ENCODE measurements at places on chromosomes 3 and 15.

DNA sequence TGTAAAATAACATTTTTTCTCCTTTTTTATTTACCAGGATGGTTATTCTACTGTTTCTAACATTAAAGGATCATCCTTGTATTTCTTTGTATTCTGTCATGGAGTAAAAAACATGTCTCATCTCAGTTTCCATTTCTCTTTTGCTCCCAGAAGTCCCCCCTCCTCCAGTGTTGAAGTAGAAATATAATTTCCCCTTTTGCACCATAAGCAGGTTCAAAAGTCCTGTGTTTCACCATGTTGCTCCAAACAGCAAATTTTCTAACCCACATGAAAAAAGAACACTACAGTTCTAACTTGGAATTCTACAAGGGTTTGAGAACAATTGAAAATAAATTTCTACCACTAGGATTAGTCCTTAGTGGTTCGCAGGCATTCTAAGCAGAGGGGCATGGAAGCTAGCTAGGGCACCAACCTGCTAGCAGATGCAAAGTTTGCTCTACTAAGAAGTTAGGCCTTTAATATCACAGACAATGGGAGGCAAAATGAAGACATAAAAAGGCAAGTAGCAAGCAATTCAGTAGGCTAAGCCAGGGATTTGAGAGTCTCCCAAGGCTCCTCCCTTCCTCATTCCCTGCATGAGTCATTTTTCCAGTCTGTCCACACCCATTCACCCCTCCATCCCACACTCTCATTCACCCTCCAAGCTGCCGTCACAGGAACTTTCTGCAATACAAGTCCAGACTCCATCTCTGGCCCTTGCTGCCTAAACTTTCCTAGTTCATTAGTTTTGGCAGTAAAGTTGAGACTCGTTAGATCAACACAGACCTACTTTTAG, 2.3 kb upstream of the MBNL1 start:
- peak; percentile 94 for DNase-seq

DNA sequence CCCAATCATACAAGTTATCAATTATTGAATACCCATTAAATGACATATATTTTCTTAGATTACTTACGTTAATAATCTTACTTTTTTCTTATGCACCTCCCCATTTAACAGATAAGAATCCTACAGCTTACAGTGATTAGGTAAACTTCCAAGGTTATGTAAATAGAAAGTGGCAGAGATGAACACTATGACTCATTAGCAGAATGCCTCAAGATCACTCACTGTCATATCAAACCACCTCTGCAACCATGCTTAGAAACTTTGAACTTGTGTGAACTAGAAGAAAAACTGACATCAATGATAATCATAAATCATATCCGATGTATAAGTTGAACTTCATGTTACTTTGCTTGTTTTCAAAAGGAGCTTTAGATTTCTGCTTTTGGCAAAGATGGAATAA, 911.6 kb upstream of the ARPP21 start:
- no peak for DNase-seq

DNA sequence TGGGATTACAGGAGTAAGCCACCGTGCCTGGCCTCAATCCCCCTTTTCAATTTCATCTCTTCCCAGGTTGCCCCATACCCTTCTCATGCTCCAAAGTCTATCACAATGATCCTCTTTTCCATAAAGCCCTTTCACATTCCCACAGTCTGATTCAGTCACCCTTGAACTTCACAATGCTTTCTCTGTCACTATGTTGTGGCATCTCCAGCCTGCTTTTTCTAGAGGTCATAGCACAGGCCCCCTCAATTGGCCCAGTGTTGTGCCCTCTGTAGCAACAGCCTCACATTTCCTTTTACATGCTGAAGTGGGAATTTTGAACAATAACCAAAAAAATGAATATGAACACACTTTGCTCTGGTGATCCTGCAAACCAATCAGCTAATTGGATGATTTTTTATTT, 21.5 kb downstream of the DRD3 start:
- no peak for DNase-seq

- DNase-seq = no peak
Observed at GRCh38 chr3:180409883-180410282, 192.1 kb upstream of the TTC14 start.

DNA sequence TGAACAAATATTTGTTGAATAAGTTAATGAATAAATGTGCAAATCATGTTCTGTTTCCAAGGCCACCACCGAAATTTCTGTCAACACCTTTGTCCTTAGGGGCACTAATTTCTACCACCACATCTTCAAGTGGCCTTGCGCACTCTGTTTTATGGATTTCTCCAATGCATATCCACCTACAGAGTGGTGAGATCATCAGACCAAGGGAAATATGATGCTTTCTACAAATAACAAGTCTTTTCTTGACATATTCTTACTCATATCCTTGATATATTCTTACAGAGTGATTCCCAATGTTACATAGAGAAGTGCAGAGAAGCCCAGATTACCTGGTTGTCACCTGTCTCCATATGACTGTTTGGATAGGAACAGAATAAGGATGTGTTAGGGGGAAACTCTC, 36.1 kb upstream of the TMCO5A start:
- peak; percentile 53 for DNase-seq

DNA sequence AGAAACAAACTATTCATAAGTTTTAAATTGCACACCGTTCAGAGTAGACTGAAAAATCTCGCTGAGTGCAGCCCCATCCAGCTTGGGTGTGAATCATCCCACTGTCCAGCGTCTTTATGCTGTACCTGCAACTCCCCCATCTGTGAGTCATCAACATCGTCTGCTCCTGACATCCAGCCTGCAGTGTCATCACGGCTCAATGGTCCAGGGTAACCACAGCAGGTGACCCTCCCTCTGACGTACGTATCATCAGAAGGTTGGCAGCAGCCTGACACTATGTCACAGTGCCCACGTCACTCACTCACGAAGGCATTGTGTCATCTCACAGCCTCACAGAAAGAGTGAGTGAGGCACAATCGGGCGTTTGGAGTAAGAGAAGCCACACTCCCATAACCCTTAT, 65.2 kb downstream of the TPRA1 start:
- peak; percentile 98 for DNase-seq

- DNase-seq = no peak
Observed at GRCh38 chr3:99858469-99858868, 40.8 kb downstream of the CMSS1 start.

GRCh38 chr3:165839296-165840076, 2.3 kb upstream of the BCHE start:
- DNase-seq = no peak

DNA sequence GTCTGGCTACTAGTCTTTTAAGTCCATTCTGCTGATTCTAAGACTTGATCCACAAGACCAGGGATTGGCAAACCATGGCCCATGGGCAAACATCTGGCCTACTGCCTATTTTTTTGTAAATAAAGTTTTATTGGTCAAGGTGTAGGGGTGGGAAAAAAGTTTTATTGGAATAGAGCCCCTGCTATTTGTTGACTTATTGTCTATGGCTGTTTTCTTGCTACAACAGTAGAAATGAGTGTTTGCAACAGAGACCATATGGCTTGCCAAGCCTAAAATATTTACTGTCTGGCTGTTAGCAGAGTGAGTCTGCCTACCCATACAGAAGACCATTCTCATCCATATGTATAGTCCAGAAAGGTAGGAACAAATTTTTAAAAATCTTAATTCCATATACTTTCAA, 106.4 kb downstream of the PTPRG start:
- no peak for DNase-seq

DNA sequence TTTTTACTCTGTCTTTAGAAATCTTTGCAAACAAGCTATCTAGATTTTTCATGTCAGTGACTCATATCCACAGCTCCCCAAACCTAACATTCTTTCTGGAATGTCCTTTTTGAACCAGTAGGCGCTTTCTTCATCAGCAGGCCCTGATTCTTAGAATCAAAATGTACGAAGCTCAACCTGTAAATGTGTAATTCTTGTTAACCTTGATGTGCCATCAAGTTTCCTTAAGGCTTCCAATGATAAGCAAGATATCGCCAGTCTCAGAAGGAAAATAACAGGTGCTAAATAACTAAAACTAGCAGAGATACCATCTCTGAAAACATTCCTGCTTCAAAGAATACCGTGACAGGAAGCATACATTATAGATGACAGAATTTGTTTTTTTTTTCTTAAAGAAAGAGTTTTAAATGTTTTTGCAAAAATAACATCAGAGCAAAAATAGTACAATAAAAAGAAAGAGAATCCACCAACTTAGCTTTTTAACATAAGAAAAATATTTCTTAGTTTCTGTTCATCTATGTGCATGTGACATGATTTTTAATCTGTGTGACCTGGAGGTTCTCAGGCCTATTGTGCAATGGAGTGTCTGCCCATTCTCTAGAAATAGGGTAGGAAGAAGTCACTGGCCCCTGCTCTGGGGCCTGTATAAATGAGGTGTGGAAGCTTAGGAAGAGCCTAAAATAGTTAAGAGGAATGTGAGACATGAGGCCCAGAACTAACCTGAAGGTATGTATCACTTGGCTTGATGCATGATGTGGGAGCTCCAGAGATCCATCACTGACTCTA, 14.7 kb upstream of the SECISBP2L start:
- DNase-seq = no peak

- DNase-seq = peak; percentile 39
Observed at GRCh38 chr3:11690863-11691766, 47.4 kb upstream of the VGLL4 start.

- no peak for DNase-seq
Observed at GRCh38 chr15:53918180-53919079, 59.8 kb upstream of the UNC13C start.

DNA sequence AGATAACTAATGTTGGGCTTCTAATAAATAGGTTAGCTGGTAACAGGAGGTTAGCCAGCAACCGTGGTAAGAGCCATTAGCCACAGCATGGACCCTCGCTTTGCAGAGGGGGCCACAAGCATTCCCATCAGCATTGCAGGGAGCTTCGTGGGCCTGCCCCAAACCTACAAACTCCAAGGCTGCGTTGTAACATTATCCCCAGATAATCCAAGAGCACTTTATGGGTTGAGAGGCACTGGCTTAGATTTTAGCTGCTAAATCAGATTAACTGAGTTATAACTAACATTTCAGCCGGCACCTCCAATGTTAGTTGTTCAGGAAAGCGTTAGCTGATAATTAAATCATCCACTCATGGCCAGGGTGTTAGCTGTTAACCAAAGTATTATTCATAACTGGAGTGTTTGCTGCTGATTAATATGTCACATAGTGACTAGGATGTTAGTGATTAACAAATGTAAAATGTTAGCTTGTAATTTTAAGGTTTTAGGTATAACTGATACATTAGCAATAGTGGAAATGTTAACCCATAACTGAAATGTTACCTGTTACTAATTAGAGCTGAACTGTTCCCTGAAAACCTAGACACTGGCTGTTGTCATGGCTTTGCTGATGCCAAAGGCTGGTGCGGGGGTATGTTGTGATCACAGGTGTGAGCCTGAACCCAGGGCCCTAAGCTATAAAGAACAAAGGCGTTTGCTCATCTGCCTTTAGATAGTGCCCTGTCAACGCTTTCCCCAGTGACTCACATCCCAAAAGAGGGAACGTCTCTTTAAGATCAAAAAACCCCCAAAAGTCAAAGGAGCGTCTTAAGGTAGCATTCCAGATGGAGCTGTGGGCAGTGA, 56.2 kb downstream of the SLC6A6 start:
- DNase-seq = no peak

GRCh38 chr15:69116391-69116790, 44.0 kb upstream of the GLCE start:
- DNase-seq = no peak

- DNase-seq = peak; percentile 37
Observed at GRCh38 chr15:87523516-87523915, 733.0 kb downstream of the NTRK3 start.

- no peak for DNase-seq
Observed at GRCh38 chr3:82004266-82004665, 242.8 kb upstream of the GBE1 start.

DNA sequence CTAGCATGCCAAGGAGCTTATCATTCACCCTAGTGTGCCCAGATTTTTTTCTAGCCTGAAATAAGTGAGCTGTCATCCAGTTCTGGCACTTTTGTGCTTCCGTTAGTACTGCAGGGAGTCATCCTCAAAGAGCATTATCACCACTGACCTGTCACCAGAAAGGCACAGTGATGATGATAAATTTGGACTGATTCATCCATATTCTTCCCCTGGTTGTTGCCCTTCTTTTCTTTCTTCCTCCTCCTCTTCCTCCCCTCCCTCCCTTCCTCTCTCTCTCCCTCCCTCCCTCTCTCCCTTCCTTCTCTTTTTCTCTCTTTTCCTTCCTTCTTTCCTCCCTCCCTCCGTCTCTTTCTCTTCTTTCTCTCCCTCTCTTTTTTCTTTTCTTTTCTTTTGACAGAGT, 21.3 kb downstream of the SLC35G2 start:
- no peak for DNase-seq

- DNase-seq = no peak
Observed at GRCh38 chr3:60758171-60758570, 493.1 kb downstream of the FHIT start.

DNA sequence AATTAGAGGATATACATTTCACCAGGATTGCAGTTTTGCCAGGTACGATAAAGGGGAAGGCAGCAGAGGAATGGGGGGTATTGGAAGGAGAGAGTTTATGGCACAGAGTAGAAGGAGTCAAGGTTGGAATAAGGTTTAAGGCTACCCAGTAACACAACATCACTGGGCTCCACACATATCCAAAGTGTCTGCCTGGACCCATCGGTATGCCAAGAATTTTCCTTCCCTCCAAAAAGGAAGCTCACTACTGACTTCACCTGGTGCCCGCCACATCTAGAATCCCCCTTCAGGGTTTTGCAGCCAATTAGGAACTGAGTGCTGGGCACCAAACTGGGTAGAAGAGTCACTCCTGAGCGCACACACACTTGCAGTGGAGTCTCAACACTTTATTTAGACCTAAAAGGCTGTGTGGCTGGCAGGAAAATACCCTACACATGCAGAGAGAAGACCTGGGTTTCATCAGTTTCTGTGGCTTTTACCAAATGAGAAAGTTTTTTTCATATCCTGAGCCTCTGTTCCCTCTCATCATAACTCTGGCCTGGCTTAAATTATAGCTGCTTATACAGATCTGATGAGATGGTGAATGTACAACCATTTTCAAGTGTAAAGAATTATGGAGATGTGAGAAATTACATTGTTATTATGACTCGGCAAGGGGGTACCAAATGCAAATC, 190.8 kb upstream of the LPP start:
- DNase-seq = no peak

All from mammary epithelial cell (primary cell).